ENCODE measurements at places on chromosomes 11 and 22.

GRCh38 chr11:123145220-123145619 is 49.8 kb downstream of the CLMP start:
- peak; percentile 58 for DNase-seq

- DNase-seq, result no peak
Measured at GRCh38 chr11:57566905-57567514, 462 bp downstream of the UBE2L6 start.

- no peak for DNase-seq
Measured at GRCh38 chr11:132671851-132672370, 860.4 kb downstream of the OPCML start.

GRCh38 chr11:12174477-12175143 is 64.2 kb downstream of the MICAL2 start:
- DNase-seq, result peak; percentile 77

GRCh38 chr11:37394236-37394870 is 796.3 kb upstream of the RAG2 start:
- DNase-seq, result no peak

GRCh38 chr11:87013912-87014825 is 23.6 kb upstream of the TMEM135 start:
- DNase-seq, result no peak

- no peak for DNase-seq
Measured at GRCh38 chr11:130781931-130782330, 134.3 kb downstream of the SNX19 start.

DNA sequence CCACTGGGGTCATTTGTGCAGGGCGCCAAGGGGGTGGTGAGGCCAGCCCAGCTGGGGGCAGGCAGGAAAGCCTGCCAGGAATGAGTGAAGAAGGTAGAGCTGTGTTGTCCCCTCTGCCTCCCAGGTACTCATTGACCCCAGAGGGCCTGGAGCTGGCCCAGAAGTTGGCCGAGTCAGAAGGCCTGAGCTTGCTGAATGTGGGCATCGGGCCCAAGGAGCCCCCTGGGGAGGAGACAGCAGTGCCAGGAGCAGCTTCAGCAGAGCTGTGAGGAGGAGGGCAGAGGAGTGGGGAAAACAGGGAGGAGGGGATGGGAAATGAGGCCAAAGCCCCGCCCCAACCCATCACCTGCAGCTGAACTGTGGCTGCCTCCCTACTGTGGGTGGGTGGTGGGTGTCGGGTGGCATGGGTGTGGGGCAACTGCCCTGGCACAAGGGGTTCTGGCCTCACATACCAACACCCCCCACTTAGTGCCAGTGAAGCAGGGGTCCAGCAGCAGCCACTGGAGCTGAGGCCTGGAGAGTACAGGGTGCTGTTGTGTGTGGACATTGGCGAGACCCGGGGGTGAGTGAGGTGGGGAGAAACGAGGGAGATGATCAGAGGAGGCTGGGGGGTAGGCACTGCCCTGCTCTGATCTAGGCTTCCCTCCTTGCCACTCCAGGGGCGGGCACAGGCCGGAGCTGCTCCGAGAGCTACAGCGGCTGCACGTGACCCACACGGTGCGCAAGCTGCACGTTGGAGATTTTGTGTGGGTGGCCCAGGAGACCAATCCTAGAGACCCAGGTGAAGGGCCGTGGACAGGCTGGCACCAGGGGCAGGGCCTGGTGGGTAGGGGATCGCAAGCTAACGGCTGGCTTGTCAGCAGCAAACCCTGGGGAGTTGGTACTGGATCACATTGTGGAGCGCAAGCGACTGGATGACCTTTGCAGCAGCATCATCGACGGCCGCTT is 3.0 kb downstream of the MUS81 start:
- no peak for DNase-seq

GRCh38 chr11:67254798-67255197 is 11.5 kb upstream of the GRK2 start:
- no peak for DNase-seq

- DNase-seq, result peak; percentile 81
Measured at GRCh38 chr11:96228473-96228891, 114.5 kb downstream of the MAML2 start.

GRCh38 chr22:49968831-49969661 is 8.5 kb downstream of the PIM3 start:
- DNase-seq, result no peak

- no peak for DNase-seq
Measured at GRCh38 chr22:20111045-20111688, 4.7 kb upstream of the RANBP1 start.

DNA sequence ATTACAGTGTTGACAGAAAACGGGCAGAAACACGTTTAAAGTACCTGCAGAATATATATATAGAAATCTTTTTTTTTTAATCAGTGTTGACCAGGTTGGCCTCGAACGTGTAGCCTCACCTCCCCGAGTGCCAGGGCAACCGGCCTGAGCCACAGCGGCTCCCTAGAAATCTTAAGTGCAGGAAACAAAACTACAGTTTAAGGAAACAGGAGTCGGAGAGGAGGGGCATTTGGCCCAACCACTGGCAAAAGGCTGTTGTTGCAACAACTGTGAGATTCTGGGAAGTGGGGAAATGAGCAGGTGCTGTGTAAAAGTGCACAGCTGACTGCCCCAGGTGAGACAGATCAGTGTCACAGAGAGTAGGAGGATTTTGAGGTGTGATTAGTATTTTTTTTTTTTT is 3.7 kb downstream of the YWHAH start:
- DNase-seq, result no peak

GRCh38 chr11:68735646-68736045 is 15.7 kb downstream of the TESMIN start:
- no peak for DNase-seq

- no peak for DNase-seq
Measured at GRCh38 chr11:111299101-111300026, 1.0 kb downstream of the POU2AF3 start.

- DNase-seq, result no peak
Measured at GRCh38 chr11:69213964-69214363, 58.2 kb downstream of the SMIM38 start.

DNA sequence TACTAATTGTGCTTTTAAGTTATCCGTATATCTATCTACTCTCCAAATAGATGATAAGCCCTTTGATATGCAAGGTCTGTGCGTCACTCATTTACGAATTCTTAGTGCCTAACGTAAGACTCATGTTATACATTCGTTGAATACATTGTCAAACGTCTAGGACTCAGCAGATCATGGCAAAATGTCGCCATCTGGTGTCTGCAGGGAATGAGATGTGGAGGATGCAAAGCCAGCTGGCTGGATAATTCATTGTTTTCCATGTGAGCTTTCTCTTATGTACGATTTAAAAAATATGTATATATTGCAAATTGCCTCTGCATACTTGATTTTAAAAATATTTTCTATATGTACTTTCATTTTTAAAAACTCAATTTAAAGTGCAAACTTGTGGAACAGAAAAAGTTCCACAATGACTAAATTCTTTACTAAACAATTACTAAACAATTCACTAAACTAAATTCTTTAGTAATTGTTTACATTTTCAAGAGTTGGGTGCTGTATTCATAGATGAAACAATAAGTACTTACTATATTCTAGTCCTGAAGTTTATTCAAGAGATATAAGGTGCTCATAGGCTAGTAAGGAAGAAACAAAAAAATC is 33.8 kb downstream of the ZNF202 start:
- peak; percentile 39 for DNase-seq

DNA sequence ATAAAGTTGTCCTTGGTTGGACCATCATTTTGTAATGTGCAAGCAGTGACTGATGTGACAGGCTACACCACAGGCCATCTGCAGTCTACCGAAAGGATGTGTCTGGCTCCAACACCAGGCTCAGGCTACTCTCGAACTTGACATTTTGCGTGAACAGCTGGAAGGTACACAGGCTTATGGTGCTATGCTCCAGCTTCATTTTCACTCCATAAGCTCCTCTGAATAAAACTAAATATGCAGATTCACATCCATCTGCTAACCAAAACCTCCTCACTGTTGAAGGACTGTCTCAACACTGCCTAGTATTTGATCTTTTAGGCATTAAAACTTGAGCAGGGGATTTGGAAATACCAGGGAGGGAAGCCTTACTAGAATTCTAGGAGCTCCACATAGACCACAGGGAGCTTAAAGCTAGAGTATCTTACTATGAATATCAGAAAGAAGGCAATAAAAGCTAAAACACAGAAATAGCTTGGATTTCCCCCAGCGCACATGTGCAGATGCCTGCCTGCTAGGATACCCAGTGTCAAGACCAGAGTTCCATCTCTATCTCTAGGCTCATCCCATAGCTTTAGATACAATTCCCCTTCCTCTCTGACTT is 383.9 kb upstream of the FAT3 start:
- no peak for DNase-seq

All from skeletal muscle cell (primary cell).